Endothelial cell of umbilical vein (primary cell): ENCODE measurements at places on chromosomes 4 and X. TPM values are rescaled to one million over a fixed set of nuclear protein-coding genes. Genes with fewer than 3 reads are reported as not detected.

The TCEAL6 gene
- polyA plus RNA-seq: not detected in 2 replicates

DNA sequence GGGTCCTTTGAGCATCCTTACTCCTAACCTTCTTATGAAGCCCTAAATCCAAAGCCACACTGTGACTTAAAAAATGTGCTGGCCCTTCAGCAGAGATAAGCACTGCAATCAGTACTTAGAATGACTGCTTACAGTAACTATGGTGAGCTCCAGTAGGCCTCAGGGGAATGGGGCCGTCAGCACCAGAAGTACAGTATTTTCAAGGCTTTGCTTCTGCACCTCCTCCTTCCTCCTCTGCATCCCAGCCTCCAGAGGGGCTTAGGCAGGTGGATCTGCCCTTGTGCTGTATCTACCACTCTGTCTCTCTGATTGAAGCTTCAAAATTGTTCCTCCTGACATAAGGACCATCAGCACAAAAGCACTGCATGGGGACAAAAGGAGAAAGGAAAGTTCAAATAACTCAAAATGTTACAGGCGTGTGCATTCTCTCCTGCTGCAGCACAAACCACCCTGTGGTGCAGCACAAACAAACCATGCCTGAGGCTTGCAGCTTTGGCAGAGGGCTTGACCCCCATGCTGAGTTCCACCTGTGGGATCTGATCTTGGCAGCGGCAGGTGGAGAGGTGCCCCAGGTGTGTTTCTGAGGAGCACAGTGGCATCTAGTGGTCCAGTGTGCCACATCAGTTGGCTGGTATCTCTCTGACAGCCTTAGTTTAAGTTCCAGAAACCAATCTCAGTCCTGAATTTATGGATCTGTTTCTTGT, 164.7 kb downstream of the SOWAHB start:
- DNase-seq: no peak

The VCX gene
- polyA plus RNA-seq: not detected in 2 replicates

DNA sequence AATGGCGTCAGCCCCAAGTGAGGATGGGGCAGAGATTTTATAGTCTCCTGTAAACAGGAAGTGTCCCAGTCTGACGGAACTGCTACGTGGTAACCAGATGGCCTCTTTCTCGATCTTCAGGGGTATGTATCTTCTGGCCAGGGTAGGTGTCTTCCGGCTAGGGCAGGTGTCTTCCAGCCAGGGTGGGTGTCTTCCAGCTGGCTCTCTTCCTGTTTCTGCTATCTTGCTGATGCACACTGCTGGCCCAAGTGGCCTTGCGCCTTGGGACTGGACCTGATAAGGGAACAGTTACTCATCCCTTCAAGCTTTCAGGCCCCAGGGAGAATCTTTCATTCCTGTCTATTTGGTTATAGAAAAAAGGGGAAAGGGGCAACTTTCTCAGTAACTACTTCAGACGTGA, 178.7 kb upstream of the MAGEE2 start:
- no peak for DNase-seq

GRCh38 chrX:11450354-11450753, 157.1 kb downstream of the AMELX start:
- no peak for DNase-seq

- peak; percentile 51 for DNase-seq
Measured at GRCh38 chr4:87882321-87882720, 49.6 kb downstream of the MEPE start.

GRCh38 chr4:81491943-81492342, 20.2 kb upstream of the RASGEF1B start:
- DNase-seq: no peak

The DDX53 gene
- not detected in 2 replicates for polyA plus RNA-seq

DNA sequence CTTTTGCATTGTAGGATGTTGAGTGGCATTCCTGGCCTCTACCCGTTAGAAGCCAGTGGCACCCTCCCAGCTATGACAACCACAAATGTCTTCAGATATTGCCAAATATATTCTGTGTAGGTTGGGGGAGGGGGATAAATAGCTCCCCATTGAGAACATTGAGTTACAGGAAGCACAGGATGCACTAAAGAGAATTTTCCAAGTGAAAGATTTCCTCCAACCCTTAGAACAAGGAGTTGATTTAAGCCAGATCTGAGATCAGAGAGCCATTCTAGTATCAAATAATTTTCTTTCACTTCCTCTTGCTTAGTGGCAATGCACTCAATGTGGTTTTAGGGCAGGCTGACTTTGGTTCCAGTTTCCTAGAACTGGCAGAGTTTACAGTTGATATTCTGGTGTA, 436.6 kb downstream of the C4orf33 start:
- peak; percentile 4 for DNase-seq

- DNase-seq: peak; percentile 74
Measured at GRCh38 chr4:123564758-123565346, 168.3 kb downstream of the SPRY1 start.

DNA sequence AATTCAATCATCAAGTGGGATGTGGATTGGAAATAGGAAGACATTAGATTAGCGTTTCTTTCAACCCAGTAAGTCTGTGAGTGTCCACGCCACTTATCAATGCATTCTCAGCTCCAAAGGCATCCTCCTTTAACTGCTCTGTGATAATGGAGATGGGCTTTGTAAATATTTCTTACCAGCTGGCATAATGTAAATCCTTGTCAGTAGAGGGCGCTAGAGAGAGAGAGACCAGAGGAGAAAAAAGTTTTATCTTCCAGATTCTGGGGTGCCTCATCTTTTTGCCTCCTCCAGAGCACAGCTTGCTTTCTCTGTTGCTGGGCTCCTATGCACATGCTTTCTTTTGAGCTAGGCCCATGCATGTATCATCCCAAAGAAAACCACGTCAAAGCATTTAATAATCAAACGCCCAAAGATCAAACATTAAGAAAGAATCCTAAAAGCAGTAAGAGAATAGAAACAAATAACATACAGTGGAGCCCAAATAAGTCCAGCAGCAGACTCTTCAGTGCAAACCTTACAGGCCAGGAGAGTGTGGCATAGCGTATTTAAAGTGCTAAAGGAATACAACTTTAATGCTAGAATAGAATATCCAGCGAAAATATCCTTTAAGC, 9.6 kb upstream of the MTMR1 start:
- DNase-seq: peak; percentile 31

The GYG2 gene
- polyA plus RNA-seq: 0.05 and 0.12 TPM in 2 replicates

- DNase-seq: no peak
Measured at GRCh38 chr4:22485737-22486136, 30.1 kb downstream of the ADGRA3 start.

DNA sequence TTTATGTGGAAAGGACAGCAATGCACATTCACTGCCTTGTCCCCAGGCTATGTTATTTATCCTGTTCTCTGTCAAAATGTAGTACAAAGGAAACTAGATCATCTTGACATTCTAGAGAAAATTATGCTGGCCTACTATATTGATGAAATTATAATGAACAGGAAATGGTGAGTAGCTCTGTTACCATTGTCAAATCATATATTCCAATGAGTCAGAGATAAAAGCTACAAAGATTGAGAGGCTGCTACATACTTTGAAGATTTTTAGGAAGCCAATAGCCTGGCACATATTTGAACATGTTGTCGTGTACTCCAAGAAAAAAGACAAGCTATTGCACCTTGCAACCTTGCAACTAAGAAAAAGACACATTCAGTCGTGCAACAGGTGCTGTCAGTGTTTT, 52.7 kb upstream of the TET2 start:
- DNase-seq: peak; percentile 3

DNA sequence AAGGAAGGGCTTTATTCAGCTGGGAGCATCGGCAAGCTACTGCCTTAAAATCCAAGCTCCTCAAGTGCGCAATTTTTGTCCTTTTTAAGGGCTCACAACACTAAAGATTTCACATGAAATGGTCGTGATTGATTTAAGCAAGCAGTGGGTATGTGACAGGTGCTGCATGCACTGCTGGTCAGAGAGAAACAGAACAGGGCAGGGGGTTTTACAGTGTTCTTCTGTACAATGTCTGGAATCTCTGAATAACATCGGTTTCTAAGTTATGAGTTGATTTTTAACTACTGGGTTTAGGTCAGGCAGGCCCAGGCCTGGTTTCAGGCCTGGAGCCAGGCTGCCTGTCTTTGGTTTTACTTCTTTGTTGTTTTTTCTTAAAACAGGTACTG, 6.0 kb downstream of the UGT2B17 start:
- DNase-seq: no peak

- DNase-seq: no peak
Measured at GRCh38 chrX:40473460-40474204, 107.1 kb upstream of the ATP6AP2 start.

- DNase-seq: no peak
Measured at GRCh38 chr4:113162089-113162488, 112.6 kb downstream of the ANK2 start.

DNA sequence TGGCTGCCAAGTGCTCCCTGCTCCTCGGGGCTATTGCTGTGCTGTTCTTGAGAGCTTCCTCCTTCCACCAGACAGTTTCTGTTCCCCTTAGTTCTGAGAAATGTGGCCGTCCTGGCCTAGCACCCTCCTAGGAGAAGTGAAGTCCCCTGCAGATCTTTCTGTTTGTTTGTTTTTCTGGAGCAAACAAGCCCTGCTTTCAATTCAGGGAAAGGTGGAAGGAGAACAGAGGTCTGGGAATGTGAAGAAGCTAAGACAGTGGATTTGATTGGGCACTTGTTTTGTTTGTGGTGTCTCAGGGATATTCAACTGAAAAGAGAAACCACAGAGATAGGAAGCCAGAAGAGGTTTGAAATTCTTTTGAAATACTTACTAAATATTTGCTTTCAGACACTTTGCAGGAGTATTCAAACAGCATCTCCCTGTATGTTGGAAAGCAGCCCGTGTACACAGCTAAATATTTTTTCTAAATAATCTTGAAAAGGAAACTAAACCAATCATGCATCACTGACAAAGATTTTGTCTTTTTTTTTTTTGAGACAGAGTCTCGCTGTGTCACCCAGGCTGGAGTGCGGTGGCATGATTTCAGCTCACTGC, 36.5 kb upstream of the PPM1K start:
- peak; percentile 4 for DNase-seq

DNA sequence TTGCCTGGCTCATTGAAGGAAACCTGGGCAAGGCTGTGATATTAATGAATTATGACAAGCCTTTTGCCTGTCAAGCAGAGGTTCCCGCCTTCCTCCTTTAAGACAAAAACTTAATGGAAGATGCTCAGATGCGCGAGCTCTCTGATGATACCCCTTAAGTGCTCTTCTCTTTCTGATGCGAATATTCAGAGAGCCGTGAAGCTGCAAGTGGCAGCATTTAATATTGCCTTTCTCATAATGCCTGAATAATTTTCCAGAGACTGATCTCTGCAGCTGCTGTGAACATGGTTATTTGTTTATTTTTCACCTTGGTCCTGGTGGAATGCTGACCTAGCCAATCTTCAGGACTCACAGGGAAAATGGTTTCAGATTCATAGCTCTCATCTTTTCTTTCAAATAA, 251.8 kb downstream of the TENM3 start:
- no peak for DNase-seq

The CDKL5 gene
- polyA plus RNA-seq: 1.2 and 1.5 TPM in 2 replicates

The CT47B1 gene
- not detected in 2 replicates for polyA plus RNA-seq

The ADRA2C gene
- polyA plus RNA-seq: 0.03 and 0.06 TPM in 2 replicates

DNA sequence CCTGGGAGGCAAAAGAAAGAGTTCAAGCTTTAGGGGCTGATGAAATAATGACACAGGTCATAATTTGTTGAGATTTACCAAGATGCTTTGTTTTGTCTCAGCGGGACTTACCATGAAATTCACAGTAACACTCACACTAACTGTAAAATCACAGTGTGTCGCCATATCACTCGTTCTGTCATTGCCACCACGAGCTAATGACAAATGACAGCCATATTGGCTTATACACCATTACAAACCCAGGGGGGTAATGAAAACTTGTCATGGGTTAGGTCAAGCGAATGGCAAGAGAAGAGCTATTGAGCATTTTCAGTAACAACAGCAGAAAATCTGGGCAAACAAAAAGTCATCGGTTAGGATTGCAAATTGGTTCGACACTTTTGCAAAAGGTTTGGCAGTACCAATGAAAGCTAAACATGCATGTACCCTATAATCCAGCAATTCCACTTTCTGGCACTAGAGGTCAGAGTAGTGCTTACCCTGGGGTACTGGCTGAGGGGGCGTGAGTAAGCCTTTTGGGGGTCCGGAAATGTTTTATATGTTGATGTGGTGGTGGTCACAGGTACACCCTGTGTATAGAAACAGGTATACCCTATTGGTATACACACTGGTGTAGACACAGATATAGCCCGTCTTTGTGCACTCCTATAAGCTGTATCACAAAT, 83.9 kb upstream of the RAI2 start:
- DNase-seq: peak; percentile 1

DNA sequence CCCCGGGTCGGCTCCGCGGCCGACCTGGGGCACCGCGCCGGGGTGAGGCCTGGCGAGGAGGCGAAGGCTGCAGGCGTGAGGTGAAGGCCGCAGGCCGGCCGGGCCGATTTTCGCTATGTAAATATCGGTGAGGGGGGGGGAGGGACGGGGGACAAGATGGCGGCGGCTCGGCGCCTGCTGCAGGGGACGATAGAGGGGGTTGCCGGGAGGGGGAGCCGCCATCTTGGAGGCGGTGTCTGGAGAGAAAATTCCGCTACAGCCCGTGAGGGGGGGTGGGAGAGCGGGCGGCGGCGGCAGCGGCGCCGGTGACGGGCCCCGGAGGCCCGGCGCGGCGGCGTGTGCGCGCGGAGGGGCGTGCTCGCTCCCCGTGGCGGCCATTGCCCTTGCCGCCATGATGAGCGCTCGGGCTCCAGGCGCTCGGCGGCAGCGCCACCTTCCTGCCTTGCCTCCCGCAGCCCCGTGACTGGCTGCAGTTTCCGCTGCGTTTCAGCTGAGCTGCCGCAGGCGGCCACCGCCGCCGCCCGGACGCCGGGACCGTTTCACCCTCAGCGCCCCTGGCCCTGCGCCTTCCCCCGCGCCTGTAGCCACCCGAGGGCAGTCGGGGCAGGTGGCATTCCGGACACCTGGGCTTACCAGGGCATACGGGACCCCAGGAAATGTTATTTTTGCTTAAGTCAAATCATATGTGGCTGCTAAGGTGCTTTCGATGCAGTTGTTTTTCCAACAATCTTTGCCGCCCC, 692 bp downstream of the ZFX start:
- DNase-seq: peak; percentile 68

The CCDC158 gene
- not detected in 2 replicates for polyA plus RNA-seq

The SERTM2 gene
- not detected in 2 replicates for polyA plus RNA-seq

The CTSO gene
- 8.5 and 8.9 TPM in 2 replicates for polyA plus RNA-seq

DNA sequence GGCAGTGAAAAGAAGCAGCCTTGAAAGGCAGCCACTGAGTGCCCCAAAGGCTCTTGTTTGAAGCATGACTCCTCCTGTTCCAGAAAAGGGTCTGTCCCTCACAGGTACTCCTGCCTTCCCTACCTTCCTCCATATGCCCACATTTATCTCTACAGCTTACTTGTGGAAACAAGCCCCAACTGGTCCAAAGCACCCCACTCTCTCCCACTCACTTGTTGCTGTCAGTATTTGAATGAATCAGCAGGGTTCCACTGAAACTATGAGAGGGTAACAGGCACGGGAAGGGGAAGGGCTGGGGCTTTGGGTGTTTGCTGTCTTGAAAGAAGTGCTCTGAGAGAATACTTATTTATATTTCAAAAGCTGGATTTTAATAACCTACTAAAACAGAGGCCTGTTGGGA, 34.9 kb downstream of the GPR143 start:
- DNase-seq: no peak

- no peak for DNase-seq
Measured at GRCh38 chr4:114365591-114365990, 233.0 kb upstream of the UGT8 start.
